ENCODE measurements at places on chromosomes 1 and 21.
A peak's percentile ranks its signal among the peaks of the same experiment; 100 is the strongest.

DNA sequence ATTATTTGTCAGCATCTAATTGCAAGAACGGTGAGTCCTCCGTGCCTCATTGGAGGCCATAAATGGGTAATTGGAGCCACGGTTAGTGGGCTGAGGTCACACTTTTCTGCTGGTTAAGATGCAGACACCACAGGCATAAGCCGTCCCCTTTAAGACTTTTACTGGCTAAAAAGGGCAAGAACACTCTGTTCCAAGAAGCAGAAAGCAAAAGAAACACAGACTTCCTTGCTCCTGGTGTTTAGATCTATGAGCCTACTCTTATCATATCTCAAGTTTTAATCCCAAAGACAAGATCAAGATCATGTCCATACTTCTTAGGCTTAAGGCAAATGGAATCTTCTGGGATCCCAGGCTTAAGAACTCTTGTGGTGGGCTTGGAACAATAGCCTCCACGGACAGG, 17.3 kb upstream of the GJA5 start:
- no peak for DNase-seq

DNA sequence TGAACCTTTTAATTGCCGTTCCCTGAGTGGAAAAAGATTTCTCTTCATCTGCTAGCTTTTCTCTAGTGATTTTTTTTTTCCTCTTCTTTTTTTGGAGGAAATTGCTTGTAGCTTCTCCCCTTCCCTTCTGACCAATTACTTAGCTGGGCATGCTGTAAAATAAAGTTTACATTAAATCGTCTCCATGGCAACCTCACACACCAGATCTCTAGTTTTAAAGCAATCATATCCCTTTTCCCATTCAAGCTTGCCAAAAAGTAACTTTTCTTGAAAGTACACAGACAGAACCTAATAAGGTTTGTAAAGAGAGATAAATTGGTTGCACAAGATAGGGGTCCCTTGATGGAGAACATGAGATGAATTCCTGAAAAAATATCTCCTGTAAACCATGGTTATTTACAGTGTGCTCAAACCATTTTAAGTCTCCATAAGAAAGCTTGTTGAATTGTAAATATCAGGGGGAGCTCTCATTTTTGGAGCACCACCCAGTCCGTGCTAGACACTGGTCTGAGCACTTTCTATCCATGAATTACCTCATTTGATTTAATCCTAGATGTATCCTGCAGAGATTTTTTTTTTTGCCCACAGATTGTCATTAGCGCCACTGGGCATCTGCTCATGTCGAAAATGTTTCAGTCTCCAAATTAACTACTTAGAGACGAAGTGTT, 32.6 kb upstream of the HTR1D start:
- DNase-seq: no peak

GRCh38 chr1:92259350-92259749, 39.4 kb downstream of the GLMN start:
- no peak for DNase-seq

DNA sequence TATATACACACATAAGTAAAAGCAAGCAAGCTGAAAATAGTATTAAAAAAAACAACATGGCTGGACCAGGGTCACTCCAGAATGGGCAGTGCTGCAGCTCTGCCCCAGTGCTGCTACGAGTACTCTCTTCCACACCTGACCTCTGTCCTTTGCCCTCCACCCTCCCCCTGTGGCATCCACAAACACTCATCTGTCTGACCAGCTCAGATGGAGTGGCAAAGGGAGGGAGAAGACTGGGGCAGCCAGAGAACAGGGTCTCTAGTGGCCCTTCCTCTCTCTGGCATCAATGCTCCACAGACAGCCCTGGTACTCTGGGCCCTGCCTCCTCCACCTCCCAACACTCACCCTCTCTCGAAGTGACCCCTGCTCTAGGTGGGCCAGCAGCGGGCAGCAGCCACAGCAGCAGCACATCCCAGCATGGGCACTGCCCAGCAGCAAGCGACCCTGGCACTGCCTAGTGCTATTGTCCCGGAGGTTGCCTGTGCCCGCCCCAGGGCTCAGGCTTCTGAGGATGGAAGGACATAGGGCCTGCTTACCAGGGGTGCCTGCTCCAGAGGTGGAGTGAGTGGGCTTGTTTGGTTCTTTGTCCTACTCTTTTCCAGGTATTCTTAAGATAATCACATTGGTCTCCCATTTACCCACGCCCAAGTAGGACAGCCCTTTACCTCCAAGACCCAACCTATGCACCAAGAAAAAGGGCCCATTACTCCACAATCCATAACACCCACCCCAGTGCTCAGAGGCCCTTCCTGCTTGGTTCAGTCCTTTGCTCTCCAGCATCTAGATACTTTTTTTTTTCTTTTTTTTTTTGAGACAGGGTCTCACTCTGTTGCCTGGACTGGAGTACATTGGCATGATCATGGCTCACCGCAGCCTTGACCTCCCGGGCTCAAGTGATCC, 6.2 kb downstream of the ARHGEF2 start:
- no peak for DNase-seq

- no peak for DNase-seq
These were observed 2.1 kb upstream of the WASF2 start for GRCh38 chr1:27491748-27492700.

GRCh38 chr21:36330904-36331303, 10.9 kb downstream of the MORC3 start:
- DNase-seq: no peak

DNA sequence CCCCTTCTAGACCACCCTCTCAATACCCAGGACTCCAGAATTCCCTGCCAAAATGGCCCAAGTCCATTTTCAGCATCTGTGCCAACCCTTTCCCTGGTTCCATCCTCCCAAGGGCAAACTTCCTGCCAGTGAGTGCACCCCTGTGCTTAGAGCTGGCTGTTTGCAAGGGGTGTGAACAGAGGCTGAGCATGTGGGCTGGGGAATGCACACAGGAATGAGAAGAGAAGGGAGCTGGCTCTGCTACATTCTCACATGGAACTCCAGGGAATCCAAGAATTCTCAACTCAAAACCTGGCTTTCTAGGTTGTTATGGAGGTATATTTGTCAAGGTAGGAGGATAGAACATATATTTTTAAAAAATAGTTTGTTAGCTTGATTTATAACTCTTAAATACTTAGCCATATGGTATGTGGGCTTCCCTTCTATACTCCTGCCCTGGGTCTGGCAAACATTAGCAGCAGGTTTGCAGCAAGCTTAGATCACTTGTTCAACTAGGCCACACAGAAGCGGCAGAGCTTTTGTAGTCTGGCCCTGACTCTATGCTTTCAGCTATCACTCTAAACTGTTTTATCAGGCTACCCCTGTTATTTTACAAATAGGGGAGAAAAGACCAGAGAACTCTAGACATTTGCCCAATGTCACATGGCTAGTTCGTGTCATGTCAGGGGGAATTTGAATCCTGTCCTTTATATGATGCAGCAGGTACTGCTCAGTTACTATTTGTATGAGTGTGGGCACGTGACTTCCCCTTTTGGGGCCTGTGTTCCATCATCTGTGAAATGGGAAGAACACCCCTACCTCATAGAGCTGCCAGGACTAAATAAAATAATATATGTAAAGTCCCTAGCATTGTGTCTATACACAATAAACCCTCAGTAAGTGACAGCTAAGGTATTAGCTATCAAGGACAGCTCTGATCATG, 8.1 kb upstream of the STMN1 start:
- DNase-seq: no peak

DNA sequence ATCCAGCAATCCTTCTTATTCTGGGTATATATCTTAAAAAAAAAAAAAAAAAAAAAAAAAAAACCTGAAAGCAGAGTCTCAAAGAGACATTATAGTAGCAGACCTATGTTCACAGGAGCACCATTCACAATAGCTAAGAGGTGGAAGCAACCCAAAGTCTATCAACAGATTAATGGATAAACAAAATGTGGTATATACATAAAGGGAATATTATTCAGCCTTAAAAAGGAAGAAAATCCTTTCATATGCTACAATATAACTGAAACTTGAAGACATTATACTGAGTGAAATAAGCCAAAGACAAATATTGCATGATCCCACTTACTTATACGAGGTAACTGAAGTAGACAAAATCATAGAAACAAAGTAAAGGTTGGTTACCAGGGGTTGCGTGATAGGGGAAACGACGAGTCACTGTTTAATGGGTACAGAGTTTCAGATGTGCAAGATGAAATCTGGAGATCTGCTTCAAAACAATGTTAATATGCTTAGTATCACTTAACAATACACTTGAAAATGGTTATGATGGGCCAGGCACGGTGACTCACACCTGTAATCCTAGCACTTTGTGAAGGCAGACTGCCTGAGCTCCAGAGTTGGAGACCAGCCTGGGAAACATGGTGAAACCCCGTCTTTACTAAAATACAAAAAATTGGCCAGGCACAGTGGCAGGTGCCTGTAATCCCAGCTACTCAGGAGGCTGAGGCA, 29.5 kb downstream of the PIK3R3 start:
- DNase-seq: no peak

GRCh38 chr1:207649210-207649753, 4.3 kb downstream of the CR1L start:
- DNase-seq: no peak

DNA sequence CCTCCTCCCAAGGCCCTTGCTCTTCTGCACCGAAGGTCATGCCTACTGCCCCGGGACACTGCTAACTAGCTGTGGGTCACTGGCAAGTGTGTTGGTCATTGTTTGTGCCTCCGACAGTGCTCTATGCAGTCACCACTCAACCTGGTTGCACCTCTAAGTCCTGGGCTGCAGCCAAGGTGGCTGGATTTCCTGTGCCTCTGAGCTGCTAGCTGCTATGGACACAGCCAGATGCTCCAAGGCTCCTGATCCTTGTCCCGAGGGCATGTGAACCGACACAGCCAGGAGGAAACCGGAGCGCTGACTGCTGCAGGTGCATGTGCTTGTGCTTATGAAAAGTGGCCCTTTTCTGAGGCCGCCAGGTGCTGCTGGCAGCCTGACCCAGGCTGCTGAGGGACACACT, 14.7 kb upstream of the SPOCD1 start:
- no peak for DNase-seq

GRCh38 chr1:110606657-110607535, 738 bp upstream of the KCNA2 start:
- DNase-seq: peak; percentile 63

GRCh38 chr1:69271587-69272125, 296.1 kb upstream of the LRRC7 start:
- no peak for DNase-seq

GRCh38 chr21:26788790-26789189, 56.4 kb downstream of the ADAMTS1 start:
- no peak for DNase-seq

- no peak for DNase-seq
These were observed 134.5 kb upstream of the MAGI3 start for GRCh38 chr1:113255720-113256347.

DNA sequence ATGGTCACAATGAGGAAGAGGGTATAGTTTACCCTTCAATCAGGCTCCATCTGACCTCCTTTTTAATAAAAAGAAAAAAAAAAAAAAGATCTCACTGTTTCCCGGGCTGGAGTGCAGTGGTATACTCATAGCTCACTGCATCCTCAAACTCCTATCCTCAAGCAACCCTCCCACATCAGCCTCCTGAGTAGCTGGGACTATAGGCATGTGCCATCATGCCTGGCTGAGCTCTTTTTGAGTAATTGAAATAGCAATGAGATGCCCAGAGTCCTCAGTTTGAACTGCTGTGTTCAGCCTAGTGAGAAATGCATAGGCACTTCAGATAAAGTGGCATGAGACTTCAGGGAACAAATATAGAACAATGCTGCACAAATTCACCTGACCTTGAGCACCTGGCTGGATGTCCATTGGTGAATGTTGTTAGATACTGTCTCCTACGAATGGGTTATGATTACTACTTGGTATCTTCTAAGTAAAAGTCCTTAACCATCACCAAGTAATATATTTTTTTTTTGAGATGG, 67.6 kb downstream of the NR5A2 start:
- DNase-seq: no peak

DNA sequence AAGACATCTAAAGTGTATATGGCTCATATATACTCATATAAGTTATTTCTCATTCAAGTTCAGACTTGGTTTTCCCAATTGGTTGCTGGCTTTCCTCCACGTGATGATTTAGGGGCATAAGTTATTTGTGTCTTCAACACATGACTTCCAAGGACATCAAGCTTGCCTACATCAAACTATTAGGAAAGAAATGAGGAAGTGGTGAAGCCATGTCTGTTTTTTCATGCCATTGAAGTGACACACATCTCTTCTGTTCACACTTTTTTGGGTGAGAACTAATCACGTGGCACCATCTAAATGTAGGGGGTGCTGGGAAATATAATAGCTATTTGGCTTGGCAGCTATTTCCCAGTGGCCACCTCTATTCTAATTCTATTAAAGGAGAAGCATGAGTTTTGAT, 282.1 kb downstream of the OMA1 start:
- DNase-seq: no peak

GRCh38 chr1:192474080-192474683, 101.4 kb upstream of the RGS1 start:
- no peak for DNase-seq

GRCh38 chr1:234495231-234495990, 16.4 kb upstream of the TARBP1 start:
- DNase-seq: no peak

DNA sequence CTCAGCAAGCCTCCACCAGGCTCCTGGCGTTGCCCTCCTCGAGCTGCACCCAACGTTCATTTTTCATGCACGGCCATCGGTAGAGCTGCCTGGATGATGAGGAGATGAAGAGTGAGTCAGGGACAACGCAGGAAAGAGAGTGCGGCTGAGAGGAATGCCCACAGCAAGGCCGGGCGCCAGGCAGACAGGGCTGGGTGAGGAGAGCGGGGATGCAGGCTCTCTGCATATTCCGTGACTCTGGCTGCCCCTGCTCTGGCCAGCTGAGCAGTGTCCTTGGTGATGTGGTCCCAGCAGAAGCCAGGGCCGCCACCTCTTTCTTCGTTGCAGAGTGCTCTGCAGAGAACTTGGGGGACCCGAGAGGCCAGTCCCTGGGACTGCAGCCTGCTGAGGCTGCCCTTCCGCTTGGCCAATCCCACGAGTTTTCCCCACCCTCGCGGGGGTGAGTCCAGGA, 10.8 kb downstream of the UMODL1 start:
- no peak for DNase-seq

DNA sequence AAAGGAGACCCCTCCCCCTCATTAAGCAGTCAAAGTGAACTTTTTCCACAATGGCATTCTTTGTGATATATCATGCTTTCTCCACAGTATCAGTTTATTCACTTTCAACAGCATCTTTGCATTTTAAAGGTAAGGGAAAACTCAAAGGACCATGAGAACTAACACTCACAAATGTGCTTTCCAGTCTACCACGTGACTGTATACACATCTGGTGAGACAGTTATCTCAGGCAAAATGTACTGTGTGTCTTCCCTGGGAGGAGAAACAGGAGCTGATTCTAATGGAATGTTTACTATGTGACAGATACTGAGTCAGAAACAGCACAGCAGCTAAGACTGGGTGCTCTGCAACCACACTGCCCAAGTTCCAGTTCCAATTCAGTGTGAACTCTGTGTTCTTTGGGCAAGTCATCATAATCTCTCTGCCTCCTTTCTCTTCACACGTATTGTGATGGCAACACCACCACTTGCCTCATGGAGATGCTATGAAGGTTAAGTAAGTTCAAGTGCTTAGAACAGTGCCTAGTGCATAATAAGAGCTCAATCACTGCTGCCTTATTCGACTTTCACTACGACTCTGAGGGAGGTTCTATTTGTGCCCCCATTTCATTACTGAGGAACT, 79.0 kb downstream of the SLC45A1 start:
- DNase-seq: no peak
